ENCODE measurements at places on chromosomes 2 and 18.

DNA sequence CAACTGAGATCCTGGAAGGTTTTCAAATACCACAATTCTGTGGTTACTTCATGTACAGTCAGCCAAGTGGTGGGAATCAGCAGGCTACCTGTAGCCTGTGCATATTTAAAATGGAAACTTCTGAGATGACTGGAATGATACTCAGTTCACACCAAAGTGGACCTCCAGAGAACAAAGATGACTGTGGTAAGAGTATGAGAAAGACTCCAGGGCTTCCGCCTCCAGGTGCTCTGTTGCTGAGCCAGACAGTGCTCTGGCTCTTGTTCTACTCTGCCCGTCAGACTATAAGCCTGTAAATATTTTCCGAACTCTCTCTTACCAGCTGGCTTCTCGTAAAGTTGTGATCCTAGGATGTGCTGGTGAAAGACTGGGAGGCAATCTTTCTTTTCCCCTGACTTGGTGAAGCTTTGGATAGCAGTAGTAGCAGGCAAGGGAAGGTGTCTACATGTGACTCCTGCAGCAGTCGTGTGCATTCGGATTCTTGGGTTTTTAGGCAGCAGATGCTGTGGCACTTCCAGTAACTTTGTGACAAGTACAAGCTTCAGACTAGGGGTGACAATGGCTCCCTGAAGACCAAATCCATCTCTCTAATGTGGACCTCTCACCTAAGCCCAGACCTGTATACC lies 23.1 kb downstream of the ST3GAL5 start:
- no peak for DNase-seq

DNA sequence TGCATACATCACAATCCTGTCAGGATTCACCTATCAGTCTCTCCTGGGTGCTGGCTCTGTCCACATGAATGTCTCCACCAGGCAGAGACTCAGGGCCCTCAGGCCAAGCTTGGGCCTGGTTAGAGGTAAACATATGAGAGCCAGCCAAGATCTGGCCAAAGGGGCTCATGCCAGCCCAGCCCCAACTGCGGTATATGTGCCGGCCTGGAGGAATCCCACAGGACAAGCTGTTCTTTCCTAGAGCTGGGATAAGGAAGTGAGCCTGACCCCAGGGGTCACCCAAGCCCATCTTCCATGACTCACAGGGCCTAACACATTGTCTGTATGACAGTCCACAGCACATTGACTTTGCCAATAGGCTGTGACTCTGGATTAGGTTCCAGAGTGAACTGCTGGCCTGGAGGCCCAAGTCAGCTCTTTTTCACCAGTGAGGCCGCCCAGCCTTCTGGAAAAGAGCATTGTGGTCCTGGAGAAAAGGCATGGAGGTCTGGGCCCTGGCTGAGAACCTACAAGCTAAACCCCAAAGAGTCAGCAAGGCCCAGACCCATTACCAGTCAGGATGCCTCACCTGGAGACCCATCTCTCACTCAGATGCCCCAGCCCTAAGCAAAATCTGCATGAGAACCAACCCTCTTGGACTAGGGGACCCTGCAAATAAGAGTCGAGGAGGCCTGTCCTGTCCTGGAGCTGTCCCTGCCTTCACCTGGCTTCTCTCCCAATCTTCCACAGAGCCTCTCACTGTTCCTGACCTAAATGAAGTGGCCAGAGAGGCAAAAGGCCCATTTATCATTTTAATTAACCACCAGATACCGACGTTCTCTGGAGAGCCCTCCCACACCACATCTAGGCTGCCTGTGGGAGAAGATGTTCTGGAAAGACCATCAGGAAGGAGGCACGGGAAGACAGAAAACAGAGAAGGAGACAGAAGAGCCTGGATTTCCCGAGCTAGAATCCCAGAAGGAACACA lies 120.9 kb upstream of the PKDCC start:
- no peak for DNase-seq

GRCh38 chr2:182377467-182377866 lies 49.4 kb downstream of the PDE1A start:
- no peak for DNase-seq

- no peak for DNase-seq
These were observed 105.5 kb upstream of the GLI2 start for GRCh38 chr2:120630031-120630701.

GRCh38 chr2:129361688-129362087 lies 617.8 kb upstream of the RAB6C start:
- DNase-seq, result no peak

DNA sequence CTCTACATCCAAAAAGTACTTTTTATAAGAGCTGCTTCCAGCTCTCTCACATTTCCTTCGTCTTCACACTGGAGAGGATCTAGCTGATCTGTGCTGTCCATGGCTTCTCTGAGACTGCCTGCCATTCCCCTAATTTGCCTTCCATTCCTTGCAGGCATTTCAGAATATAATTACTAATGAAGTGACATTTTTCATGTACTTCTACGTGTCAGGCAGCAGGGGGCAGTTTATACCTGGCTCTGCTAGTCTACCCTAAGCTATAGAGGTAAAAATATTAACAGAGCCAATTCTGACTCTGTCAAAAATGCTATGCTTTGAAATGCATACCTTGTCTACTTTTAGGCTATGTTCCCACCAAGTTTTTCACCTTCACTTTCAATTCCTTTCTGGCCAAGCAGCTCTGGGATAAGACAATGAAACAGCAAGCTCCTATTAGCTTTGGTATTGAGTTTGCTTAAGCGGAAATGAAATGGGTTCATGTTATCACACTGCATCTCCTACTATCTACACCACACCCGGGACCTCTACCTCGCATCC lies 81.9 kb downstream of the MEP1B start:
- DNase-seq, result no peak

GRCh38 chr2:170024721-170025120 lies 153.2 kb upstream of the MYO3B start:
- DNase-seq, result no peak

GRCh38 chr2:209600341-209601171 lies 171.1 kb upstream of the UNC80 start:
- no peak for DNase-seq

DNA sequence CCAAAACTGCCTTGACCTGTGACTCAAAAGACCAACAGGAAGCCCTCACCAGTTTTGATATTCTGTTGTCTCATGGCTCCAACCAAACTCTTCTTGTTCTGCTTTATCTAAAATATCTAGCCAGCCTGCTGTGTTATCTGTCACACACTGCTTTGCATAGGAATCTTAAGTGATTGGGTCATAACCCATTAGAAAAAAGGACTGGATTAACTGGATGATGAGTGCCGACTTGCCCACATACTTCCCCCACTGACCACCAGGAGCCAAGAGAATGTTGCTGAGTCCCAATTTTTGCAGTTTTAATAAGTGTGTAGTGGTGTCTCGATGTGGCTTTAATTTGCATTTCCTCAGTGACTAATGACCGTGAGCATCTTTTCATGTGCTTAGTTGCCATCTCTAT lies 6.5 kb downstream of the MOGAT1 start:
- DNase-seq, result no peak

- no peak for DNase-seq
These were observed 252.6 kb downstream of the TTC32 start for GRCh38 chr2:19649142-19649541.

DNA sequence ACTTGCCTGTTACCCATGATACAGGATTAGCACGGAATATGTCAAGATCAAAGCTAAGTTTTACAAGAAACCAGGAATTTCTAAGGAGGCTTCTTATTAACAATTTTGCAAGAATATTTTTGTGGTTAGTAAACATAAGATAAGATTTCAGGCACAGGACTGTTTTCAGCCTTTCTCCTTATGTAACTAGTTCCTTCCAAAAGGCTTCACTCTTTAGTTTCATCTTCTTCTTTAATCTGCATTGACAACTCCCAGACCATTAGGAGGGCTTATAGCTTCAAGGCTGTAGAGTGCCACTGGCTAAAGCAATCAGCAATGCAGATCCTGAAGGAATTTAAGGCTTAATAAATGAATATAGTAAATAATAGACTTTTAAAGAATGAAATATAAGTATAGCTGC lies 29.3 kb downstream of the SLC14A1 start:
- no peak for DNase-seq

DNA sequence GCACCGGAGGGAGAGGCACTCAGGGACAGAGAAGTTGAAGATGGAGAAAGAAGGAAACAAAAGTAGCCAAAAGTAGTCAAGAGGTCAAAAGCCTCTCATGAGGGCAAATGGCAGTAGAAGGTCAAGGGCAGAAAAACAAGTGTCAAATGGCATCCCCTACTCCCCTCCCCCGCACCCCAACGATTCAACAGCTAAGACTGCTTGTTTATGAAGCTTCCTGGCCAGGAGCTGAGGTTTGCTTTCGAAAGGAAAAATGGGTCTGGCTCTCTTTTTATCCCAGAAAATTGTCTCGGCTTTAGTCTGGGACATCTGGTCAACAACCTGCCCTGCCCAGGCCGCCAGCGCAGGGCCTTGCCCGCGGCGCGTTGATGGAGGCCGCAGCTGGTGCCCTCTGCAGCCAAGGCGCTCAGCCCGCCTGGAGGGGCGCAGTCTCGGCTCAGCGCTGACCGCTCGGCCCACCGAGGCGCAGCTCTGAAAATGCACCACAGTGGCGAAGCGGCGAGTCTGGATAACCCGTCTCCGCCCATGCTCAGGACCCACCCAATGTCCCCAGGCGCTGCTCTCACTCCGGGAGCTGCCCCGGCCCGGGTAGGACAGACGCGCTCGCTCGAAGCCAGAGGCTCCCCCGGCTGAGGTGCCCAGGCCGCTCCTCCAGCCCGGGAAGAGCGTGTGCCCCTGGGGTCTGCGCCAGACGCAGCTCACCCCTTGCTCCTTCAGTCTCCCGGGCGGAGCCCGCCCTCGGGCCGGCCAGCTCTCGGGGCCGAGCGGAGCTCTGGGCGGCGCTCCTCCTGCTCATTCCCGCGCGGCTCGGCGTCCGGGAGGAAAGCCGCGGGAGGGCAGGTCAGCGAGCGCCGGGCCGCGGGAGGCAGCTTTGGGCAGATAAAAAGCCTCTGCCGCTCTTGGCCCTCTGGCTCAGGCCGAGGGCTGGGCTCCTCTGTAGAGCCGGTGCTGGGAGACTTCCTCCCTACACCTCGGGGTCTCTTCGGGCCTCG lies 1.8 kb upstream of the TBR1 start:
- DNase-seq, result no peak

DNA sequence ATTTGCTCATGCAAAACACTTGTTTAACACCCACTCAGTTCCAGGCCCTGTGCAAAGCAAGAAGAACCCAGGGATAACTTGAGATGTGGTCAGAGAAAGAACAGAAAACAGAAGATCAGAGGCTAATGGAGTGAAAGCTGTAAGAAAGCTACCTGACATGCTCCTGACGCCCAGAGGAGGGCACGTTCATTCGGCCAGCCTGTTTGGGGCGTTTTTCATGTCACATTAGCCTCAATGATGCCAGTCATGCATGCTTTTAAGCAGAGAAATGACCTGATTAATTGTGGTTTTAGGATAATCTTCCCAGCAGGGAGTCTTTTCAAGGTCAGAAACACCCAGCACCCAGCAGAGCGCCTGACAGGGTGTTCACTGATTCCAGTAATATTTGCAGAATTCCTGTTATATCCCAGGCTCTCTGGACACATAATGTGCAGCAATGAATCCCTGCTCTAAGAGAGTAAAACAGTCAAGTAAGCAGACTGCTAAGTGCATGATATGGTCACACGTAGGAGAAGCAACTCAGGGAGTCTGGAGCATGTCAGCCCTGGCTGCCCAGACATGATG lies 320.0 kb downstream of the LRATD1 start:
- no peak for DNase-seq

- no peak for DNase-seq
These were observed 55.0 kb upstream of the SERPINB2 start for GRCh38 chr18:63832470-63832869.

DNA sequence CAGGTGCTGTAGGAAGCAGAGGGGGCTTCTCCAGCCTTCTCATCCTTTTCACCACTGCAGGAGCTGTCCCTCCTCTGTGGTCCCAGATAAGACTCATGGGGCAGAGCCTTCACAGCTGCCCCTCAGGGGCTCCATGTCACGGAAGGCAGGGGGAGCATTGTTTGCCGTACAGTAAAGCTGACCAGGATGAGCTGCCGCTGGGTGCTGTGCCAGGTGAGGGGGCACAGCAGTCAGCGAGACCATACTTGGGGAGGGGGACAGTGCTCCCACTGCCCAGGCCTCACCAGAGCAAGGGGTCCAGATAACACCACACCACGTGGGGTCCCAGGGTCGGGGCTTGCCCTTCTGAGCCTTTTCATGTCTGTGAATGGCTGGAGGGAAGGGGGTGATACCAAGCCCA lies 46.3 kb downstream of the PLEKHB2 start:
- DNase-seq, result no peak

GRCh38 chr18:80035997-80036396 lies 1.8 kb downstream of the RBFA start:
- no peak for DNase-seq

GRCh38 chr18:59145055-59145454 lies 5.4 kb downstream of the SEC11C start:
- no peak for DNase-seq

- DNase-seq, result no peak
These were observed 355.6 kb upstream of the GYPC start for GRCh38 chr2:126300348-126300747.

GRCh38 chr18:13107074-13107473 lies 111.5 kb upstream of the LDLRAD4 start:
- DNase-seq, result no peak

DNA sequence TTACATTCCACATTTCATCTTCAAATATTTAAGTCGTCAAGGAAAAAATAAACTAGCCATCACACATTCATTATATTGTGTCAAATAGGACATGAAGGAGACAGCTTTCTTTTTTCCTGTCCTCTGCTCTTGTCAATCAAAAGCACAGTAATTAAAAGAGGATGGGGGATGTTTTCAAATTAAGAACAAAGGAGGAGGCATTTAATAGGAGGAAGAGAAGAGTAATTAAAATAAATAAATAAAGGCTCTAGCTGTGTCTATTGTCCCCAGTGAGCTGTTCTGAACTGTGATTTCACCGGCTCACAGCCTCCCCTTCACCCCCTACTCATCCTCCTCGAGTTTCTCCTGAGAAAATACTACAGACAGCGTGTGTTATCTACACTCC lies 1377.1 kb upstream of the PIK3C3 start:
- no peak for DNase-seq

GRCh38 chr2:107777974-107778373 lies 48.7 kb upstream of the RGPD4 start:
- no peak for DNase-seq

- no peak for DNase-seq
These were observed 11.8 kb upstream of the LHCGR start for GRCh38 chr2:48767330-48767729.

DNA sequence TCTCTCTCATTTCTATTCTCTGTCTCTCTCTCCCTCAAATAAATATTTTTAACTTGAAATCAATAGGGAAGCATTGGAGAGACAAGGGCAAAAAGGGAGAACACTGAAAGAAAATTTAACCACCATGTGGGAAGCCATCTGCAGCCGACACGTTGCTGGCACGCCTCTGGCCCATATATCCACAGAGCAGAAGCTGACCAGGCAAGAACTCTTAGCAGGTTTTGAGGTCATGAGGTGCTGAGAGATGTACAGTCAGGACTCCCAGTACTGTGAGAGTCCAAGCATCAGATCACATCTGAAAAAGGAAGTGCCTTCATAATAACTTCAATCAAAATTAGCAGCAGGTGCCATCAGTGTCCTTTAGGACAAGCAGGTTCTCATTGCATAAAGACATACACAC lies 156.6 kb downstream of the AKAIN1 start:
- DNase-seq, result no peak
